H9 (cell line): ENCODE measurements at places on chromosomes 5 and 9. TPM values are rescaled to one million over a fixed set of nuclear protein-coding genes. Genes with fewer than 3 reads are reported as not detected.
A peak's percentile ranks its signal among the peaks of the same experiment; 100 is the strongest.

DNA sequence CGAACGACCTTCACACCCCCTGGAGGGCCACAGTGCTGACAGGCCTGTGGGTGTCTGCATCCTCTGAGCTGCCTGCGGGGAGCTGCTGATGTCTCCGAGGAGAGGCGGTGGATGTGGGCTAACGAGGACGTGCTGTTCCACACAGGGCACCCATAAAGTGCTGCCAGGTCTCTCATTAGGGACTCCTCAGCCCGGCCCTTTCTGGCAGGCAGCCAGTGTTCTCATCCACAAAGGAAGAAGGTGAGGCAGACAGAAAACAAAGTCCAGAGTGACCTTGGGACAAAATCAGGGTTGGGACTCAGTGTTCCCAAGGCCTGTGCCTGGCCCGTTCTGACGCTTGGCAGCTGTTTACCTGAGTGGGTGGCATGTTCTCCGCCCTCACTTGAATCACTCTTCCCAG is 29.3 kb downstream of the CARTPT start:
- DNase-seq, result no peak

GRCh38 chr5:37720550-37720952 is 119.3 kb downstream of the GDNF start:
- DNase-seq, result no peak

GRCh38 chr5:65742565-65743231 is 20.7 kb downstream of the NLN start:
- no peak for DNase-seq

GRCh38 chr5:135710045-135710675 is 124.3 kb upstream of the SLC25A48 start:
- no peak for DNase-seq

Gene IFNK
- total RNA-seq, result not detected in 2 replicates

Gene FST
- 109 and 111 TPM in 2 replicates for total RNA-seq

Gene ENC1
- 14.4 and 15.5 TPM in 2 replicates for total RNA-seq

Gene GRIA1
- 0.31 and 0.52 TPM in 2 replicates for total RNA-seq

Gene DNAJC25
- total RNA-seq, result 7.6 and 8.4 TPM in 2 replicates

DNA sequence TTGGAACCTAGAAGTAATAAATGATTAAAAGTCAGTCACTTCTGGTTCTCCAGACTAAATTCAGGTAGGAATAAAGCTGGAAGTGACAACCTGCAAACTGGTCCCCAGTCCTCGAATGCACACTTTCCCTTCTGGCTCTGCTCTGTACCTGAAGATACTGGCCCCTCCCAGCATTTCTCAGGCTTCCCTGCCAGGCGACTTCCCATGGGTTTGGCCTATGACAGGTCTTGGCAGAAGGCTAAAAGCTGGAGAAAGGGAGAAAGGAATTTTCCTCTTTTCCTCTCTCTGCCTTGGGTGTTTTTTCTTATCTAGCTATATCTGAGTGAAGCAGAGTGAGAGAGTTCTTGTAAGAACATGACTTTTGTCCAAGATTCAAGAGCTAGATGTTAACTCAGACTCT is 1005.7 kb downstream of the DTWD2 start:
- DNase-seq, result peak; percentile 50

- no peak for DNase-seq
Measured at GRCh38 chr9:81575956-81576355, 113.4 kb downstream of the TLE1 start.

Gene LHX3
- total RNA-seq, result not detected in 2 replicates

Gene PPP3R2
- total RNA-seq, result not detected in 2 replicates

DNA sequence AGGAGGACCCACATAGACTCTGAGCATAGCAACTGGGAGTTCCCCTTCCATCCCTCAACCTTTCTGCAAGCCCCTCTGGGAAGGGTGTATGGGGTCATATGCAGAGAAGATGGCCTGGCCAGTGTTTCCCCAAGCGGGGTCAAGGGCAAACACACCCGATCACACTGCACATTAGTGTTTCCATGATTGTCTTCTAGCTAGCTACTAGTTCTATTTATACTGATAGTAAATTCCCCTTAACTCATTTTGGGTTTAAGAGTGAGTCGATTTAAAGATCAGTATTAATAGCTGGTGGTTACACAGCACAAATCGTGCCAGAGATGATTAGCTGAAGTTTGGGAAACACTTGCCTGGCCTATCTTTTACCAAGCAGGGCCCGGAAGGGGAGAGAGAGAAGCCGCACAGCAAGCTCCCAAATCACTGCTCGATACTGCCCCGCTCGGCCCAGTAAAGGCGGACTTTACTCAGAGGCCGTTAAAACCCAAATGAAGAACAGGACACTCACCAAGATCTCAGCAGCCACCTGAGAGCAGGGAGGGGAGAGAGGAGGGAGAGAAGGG is 29.4 kb upstream of the TNIP1 start:
- no peak for DNase-seq

GRCh38 chr9:33109097-33109496 is 32.6 kb upstream of the SMU1 start:
- DNase-seq, result no peak

DNA sequence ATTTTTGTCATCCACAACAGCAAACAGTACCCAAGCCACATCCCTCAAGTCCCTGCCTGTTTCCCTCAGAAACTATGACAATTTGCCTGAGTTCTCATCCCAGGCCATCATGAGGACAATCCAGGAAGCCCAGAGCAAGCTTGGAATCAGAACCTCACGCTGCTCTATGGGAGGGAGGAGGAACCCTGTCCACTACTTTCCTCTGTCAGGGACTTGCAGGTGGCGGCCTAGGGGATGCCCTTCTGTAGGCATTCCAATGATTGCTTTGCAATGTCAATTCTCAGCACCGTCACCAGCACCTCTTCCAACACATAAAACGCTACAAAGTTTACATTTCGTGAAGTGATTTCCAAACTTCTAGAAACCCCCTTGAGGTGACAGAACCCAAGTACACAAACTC is 170.4 kb upstream of the FSTL4 start:
- DNase-seq, result peak; percentile 4

- no peak for DNase-seq
Measured at GRCh38 chr5:151030379-151030778, 10.0 kb downstream of the GPX3 start.

DNA sequence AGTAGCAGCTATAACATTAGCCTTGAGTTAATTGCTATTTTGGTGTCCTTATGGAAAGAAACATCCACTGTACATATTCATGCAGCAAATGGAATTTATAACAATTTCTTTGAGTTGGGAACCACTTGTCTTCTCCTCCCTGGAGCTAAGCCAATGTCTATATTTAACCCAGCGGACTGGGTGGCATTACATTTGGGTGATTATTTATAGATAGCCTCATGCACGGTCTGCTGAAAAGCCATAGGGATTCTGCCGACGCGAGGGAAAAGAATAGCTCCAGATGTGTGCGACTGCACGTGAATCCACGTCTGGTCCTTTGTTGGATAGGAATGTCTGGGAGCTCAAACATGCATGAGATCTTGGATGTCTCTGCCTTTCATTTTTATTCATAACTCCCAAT is 157.5 kb upstream of the BRINP1 start:
- DNase-seq, result no peak

DNA sequence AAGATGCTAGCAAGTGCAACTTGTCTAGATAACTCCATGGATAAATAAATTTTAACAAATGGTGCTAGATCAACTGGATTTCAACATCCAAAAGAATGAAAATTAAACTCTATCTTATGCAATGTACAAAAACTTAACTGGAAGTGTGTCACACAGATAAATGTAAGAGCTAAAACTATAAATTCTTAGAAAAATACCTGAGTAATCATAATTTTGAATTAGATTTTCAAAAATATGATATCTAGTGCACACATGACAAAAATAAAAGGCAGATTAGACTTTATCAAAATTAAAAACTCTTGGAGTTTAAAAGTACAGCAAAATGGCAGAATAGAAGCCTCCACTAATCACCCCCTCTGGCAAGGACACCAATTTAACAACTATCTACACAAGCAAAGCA is 1791.2 kb upstream of the CDH6 start:
- DNase-seq, result no peak

GRCh38 chr5:117776977-117777376 is 1202.4 kb upstream of the SEMA6A start:
- no peak for DNase-seq
